NCI-H524 treated with DMSO at 0.1 percent for 48 hours (cell line): ENCODE measurements at places on chromosomes 3 and 15.

DNA sequence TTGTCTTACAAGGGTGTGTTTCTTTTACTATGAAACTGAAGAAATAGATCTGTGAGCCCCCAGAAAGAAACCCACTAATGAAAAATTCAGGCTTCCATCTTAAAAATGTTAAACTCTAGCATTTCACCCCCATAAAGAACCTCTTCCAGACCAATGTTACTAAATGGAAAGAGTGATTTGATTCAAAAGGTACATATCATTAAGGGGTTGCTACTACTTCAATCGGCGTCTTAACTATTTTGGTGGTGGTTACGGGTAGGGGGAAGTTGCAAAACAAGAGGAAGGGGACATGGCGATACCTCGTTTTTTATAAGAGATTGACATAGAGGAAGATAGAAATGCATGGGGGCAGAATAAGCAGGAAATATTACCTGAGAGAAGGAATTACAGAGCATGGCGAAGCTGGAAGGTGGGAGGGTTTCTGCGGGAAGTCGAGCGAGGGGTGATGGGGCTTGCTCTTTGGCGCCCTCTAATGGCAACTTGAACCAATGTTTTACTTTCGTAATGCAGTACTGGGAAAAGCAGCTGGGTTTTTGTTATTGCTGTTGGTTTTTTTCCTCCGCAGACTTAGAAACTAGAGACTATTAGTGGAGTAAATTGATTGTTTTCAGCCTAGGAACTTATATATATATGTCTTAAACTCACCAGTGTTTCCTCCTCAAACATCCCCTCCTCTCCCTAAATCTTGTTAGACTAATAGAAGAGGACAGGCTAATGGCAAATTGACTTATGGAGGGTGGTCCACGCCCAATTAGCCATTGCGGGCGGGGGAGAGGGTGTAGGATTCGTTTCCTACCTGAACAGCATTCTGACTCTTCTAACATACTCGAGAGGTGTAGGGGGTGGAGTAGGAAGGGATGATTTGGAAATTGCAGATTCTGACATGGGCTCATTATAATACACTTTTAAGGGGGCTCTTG, 11.3 kb upstream of the SOX2 start:
- DNase-seq: peak; percentile 70

- no peak for DNase-seq
Measured at GRCh38 chr3:169103951-169104941, 559.3 kb downstream of the MECOM start.

- DNase-seq: no peak
Measured at GRCh38 chr15:82625136-82625535, 22.0 kb downstream of the CPEB1 start.

GRCh38 chr3:184660931-184661330, 50.9 kb downstream of the MAGEF1 start:
- no peak for DNase-seq

- DNase-seq: no peak
Measured at GRCh38 chr15:86125775-86126174, 46.1 kb downstream of the AGBL1 start.

- DNase-seq: no peak
Measured at GRCh38 chr3:185960522-185961288, 22.9 kb upstream of the TRA2B start.
